ENCODE measurements at places on chromosomes 6 and 20. TPM values are rescaled to one million over a fixed set of nuclear protein-coding genes. Genes with fewer than 3 reads are reported as not detected.

Gene RBL1
- 5.3 TPM for total RNA-seq

Gene FAM83C
- total RNA-seq: not detected

Gene ROS1
- 0.08 TPM for total RNA-seq

Gene RIPPLY2
- not detected for total RNA-seq

Gene KCNG1
- total RNA-seq: 0.32 TPM

Gene HECA
- 54.9 TPM for total RNA-seq

Gene TSPO2
- total RNA-seq: not detected

Gene EDN3
- not detected for total RNA-seq

Gene MAP3K5
- 34.7 TPM for total RNA-seq

Gene SPEF1
- 0.14 TPM for total RNA-seq

Gene SLC17A2
- total RNA-seq: not detected

Gene AIF1
- total RNA-seq: 22.1 TPM

Gene CDKN1A
- total RNA-seq: 63.8 TPM

Gene CDH4
- 0.08 TPM for total RNA-seq

Gene EEF1A1
- total RNA-seq: 1,647 TPM

Gene IRF4
- 0.68 TPM for total RNA-seq

Gene NR2E1
- total RNA-seq: not detected

Gene TRIM40
- total RNA-seq: not detected

Gene COL9A3
- total RNA-seq: 5.5 TPM

Gene SIGLEC1
- total RNA-seq: 9.5 TPM

Gene ZNF165
- 0.35 TPM for total RNA-seq

Gene MYL9
- total RNA-seq: 1,923 TPM

Gene SYNE1
- 84.2 TPM for total RNA-seq

Gene ID4
- total RNA-seq: 1.6 TPM

Gene OR2J3
- total RNA-seq: not detected

Gene GNAS-AS1
- 0.38 TPM for total RNA-seq

Gene HDGFL1
- not detected for total RNA-seq

Gene PRR18
- 0.11 TPM for total RNA-seq

Gene RAB23
- 12.0 TPM for total RNA-seq

Gene DLL1
- 21.5 TPM for total RNA-seq

Gene JAG1
- 24.4 TPM for total RNA-seq

Gene ELOVL4
- total RNA-seq: 0.41 TPM

Gene BMP6
- 1.6 TPM for total RNA-seq

Gene OPN5
- not detected for total RNA-seq

Gene BCAS1
- total RNA-seq: not detected

Gene DNAH8
- not detected for total RNA-seq

Gene STMND1
- not detected for total RNA-seq

Gene XKR7
- total RNA-seq: not detected

Gene TRIM15
- not detected for total RNA-seq

Gene AKAP12
- total RNA-seq: 18.1 TPM

Gene SLC12A5
- not detected for total RNA-seq

Gene AURKA
- 8.4 TPM for total RNA-seq

Gene PRRC2A
- 82.7 TPM for total RNA-seq

Gene SAMHD1
- 52.2 TPM for total RNA-seq

Gene LY86
- total RNA-seq: 1.1 TPM

Gene RHAG
- total RNA-seq: 0.76 TPM

Gene TMC2
- total RNA-seq: 0.08 TPM

Gene ETV7
- 0.38 TPM for total RNA-seq

Gene OR2H1
- not detected for total RNA-seq

Gene RAB44
- 0.08 TPM for total RNA-seq

Gene NOX3
- not detected for total RNA-seq

Gene LTB
- total RNA-seq: 1.6 TPM

Gene VWA7
- 12.1 TPM for total RNA-seq

Gene MRPL2
- total RNA-seq: 99.7 TPM

Gene TRIM31
- not detected for total RNA-seq

Gene APCDD1L
- 0.32 TPM for total RNA-seq

Gene SLC32A1
- not detected for total RNA-seq

Gene C20orf202
- total RNA-seq: 0.14 TPM

Gene PEDS1
- 31.2 TPM for total RNA-seq

All from Right ventricle myocardium inferior (tissue), 1 donor.